Spleen (tissue), 13 donors: ENCODE measurements at places on chromosomes 5 and 9. TPM values are rescaled to one million over a fixed set of nuclear protein-coding genes. Genes with fewer than 3 reads are reported as not detected.
A peak's percentile ranks its signal among the peaks of the same experiment; 100 is the strongest.

DNA sequence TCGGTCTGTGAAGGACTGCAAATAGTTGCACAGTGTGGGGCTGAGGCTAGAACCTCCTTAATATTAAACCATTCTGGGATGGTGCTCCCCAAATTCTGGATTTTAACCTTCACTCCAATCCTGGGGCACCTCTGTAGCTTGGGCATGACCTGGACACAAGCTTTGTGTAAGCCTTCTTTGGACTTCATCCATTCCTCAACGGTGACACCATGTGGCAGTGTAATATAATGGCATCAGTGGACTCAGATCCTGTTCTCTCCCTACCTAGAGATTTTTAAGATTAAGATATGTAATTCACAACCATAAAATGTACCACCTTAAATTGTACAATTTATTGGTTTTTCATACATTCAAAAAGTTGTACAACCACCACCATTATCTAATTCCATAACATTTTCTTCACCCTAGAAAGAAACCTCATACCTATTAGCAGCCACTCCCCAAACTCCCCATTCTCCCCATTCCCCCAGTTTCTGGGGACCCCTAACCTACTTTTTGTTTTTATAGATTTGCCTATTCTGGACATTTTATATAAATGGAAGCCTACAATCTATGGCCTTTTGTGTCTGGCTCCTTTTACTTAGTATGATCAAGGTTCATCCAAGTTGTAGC lies 4.8 kb upstream of the PLGRKT start:
- no peak for DNase-seq

- no peak for DNase-seq
Observed at GRCh38 chr5:141941779-141942178, 16.2 kb downstream of the PCDH12 start.

- no peak for DNase-seq
Observed at GRCh38 chr5:150034662-150035061, 34.1 kb downstream of the HMGXB3 start.

DNA sequence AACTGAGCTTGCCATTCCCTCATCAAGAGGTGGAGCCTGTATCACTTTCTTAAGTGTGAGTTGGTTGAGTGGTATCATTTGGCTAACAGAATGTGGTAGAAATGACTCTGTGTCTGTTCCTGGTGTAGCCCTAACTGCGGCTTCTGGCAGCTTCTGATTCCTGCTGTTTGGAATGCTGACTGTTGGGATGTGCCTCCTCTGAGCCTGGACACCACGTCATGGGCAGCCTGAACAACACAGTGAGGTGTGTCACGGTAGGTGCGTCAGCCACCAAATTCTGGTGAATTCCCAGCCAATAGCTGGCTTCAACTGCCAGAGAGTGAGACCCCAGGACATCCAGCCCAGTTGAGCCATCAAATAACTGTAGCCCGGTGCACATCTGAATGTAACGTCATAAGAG lies 6.1 kb upstream of the C9orf152 start:
- no peak for DNase-seq

DNA sequence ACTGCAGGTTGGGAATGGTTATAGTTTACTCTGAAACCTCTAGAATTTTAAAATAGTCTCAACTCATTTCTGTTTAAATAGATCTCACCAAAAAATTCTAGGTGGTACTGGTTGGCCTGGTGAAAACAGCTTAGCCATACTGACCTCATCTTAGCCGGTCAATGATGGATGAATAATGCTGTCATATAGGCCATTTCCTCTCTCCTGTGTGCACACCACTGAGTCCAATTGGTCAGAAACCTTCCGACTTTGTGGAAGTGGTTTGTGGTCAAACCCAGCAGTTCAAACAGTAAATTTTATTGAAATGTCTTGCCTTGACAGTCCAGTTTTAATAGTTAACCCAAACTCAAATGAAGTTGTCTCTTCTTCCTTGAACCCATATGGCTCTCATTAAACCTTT lies 98.6 kb downstream of the GIN1 start:
- DNase-seq: no peak

- no peak for DNase-seq
Observed at GRCh38 chr5:16417398-16418074, 48.1 kb downstream of the ZNF622 start.

GRCh38 chr9:137198051-137198901 lies 2.3 kb downstream of the TPRN start:
- no peak for DNase-seq

The PDLIM4 gene
- 7.5 TPM for polyA plus RNA-seq

GRCh38 chr9:137851516-137852267 lies 25.9 kb upstream of the CACNA1B start:
- no peak for DNase-seq

GRCh38 chr9:18111146-18111545 lies 362.8 kb upstream of the ADAMTSL1 start:
- DNase-seq: no peak

DNA sequence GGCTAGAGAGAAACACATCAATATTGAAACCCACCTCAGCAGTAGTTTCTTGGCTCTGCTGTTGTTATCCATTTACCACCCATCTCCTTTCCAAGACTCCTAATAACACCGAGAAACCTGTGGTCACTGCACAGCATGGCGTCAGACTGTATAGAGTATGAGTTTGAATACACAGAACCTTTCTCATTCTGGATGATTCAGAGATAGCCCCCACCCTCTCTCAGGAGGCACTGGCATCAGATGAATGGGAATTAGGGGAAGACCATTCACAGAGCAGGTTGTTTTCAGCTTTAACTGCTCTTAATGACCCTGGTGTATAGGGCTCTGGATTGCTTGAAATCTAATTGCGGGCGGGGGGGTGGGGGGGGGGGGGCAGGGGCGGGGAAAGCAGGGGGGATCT lies 86.7 kb downstream of the GPR21 start:
- DNase-seq: no peak

The ASS1 gene
- polyA plus RNA-seq: 27.0 TPM

The ITK gene
- 8.0 TPM for polyA plus RNA-seq

GRCh38 chr9:91949392-91949945 lies 559 bp downstream of the ROR2 start:
- no peak for DNase-seq

- DNase-seq: no peak
Observed at GRCh38 chr9:85586684-85587083, 155.1 kb downstream of the AGTPBP1 start.

GRCh38 chr5:134555890-134556311 lies 30.4 kb downstream of the JADE2 start:
- DNase-seq: peak; percentile 92
